ENCODE measurements at places on chromosomes 12 and 14.

- DNase-seq, result no peak
These were observed 38.3 kb upstream of the FRMD6 start for GRCh38 chr14:51613416-51613815.

DNA sequence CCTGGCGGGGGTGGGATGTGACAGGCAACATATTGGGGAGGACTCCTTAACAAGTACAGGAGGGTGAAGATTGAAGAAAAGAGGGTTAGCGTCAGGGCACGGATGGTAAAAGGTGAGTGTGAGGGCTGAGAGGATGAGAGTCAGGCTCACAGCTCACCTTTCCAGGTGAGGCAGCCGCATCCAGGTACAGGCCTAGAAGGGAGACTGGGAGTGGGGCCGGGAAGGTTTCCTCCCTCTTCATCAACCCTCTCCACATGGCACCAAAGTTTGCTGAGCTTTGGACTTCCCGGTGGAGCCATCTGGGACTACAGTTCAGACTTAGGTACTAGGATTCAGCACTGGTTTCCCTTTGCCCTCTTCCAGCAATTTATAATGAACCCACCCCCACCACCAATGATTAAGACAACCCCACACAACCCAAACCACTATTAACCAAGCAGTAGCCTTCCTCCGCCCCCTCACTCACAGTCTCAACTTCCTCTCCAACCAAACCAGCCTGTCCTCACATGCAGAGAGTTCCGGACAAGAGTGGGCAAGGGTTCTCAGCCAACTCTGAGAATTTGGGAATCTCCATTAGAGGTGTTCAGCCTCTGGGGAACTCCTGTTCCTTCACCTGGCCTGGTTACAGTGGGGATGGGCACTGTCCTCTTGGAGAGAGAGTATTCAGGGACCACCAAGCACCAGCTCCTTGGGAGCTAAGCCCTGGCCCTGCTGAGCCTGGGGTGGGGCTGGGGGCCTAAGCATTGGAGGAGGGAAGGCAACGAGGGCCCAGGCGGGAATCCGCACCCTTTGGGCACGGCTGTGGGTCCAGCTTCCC lies 2.4 kb upstream of the HOXC4 start:
- no peak for DNase-seq

GRCh38 chr12:40963751-40964150 lies 224.4 kb upstream of the PDZRN4 start:
- no peak for DNase-seq

DNA sequence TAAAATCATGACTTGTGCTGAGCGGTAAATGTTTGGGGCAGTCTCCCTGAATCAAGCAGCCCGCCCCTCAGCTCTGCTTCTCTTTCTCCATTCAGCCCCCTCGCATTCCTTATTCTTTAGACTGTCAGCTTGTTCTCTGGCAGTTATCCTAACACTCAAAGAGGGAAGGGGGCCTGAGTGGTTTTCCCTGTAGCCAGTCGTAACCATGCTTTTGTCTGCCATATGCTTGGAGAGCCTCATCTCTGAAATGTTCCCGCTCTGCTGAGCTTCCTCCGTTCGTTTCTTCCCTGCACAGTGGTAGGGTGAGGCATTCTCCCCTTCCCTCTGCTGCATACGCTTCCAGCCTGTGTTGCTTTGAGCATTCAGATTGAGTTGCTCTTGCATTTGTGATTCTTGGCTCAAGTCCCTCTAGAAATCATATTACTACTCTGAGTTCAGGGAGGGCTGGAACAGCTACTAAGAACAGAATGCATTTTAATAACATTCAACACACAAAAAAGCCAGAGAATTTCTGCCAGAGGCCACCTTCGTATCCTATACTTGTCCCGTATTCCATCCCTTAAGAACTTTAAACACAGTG lies 119.7 kb downstream of the FBXL14 start:
- DNase-seq, result no peak

DNA sequence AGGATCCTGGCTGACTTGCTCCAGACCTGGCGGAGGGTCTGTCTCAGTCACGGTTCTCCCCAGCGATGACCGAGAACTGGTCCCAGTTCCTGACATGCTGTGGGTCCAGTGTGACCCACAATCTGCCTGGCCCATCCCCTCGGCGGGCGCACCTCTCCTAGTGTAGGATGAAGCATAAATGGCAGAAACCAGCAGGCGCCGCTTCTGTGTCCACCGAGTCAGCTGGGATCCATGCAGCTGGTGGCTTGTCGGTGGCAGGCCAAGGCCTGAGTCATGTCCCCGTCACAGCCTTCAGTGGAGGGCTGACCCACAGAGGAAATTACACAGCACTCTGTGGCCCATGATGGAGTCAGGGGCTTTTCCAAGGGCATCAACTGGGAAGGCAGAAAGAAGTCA lies 38.5 kb downstream of the NFKBIA start:
- no peak for DNase-seq
